ENCODE measurements at places on chromosomes 12 and 14. TPM values are rescaled to one million over a fixed set of nuclear protein-coding genes. Genes with fewer than 3 reads are reported as not detected.

DNA sequence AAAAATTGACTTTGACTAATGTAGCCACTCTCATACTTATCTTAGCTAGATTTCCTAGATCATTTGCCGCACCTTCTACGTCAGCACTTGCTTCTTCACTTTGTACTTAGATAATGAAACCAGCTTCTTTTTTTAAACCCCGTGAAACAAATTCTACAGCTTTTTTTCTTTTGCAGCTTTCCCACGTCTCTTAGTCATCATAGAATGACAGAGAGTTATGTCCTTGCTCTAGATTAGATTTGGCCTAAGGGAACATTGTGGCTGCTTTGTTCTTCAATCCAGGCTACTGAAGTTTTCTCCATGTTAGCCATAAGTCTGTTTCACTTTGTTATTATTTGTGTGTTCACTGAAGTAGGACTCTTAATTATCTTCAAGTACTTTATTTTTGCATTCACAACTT is 94.9 kb downstream of the SLCO1A2 start:
- DNase-seq: no peak
- H3K4me1 ChIP-seq: no peaks in the 10 kb centered on the region
- H3K27me3 ChIP-seq: no peaks in the 10 kb centered on the region

DNA sequence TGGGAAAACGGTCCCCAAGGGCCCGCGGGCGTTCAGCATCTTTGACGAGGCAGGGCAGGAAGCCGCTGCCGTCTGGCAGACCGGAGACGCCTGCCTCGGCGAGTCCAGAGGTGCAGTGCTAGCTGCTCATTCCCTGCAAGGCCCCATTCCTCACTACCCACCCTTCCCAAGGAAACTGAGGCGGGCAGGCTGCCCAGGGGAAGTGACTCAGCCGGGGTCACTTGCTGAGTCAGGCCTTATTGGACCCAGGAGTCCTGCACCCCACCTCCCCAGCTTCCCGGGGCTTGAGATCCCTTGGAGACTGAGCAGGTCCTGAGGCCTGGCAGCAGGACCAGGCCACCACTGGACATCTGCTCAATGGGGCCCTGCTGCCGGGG is 3.7 kb downstream of the SH2B3 start:
- no peak overlapping the region for H3K27ac ChIP-seq
- H3K36me3 ChIP-seq: peaks cover 31% of the 10 kb centered on the region
- no peak for DNase-seq
- peaks cover 58% of the 10 kb centered on the region for H3K4me1 ChIP-seq
- peaks cover 27% of the 10 kb centered on the region for H3K27me3 ChIP-seq

- no peaks in the 10 kb centered on the region for H3K4me1 ChIP-seq
- DNase-seq: no peak
- no peak overlapping the region for H3K27ac ChIP-seq
- no peak overlapping the region for H3K4me3 ChIP-seq
Observed at GRCh38 chr14:44732144-44732543, 225.1 kb upstream of the FSCB start.

DNA sequence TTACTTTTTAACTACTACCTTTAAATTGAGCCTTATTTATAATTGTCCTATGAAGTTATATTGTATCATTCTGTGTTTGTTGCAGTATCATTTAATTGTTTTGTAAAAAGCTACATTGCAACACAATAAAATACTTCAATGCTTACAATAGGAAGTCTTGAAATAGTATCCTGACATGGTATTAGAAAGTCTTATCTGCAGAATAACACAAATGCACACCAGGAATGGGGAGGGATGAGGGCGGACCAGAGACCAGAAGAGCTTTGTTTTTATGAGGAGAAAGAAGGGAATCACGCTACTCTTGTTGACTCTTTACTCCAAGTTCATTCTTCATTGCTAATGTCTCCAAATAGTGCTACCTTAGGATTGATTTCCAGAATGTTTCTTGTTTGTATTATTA is 120.2 kb downstream of the MON2 start:
- peaks cover 3% of the 10 kb centered on the region for H3K4me1 ChIP-seq
- DNase-seq: no peak
- H3K27ac ChIP-seq: peak overlapping the region; percentile 28
- peak overlapping the region; percentile 4 for H3K4me3 ChIP-seq
- no peaks in the 10 kb centered on the region for H3K36me3 ChIP-seq

DNA sequence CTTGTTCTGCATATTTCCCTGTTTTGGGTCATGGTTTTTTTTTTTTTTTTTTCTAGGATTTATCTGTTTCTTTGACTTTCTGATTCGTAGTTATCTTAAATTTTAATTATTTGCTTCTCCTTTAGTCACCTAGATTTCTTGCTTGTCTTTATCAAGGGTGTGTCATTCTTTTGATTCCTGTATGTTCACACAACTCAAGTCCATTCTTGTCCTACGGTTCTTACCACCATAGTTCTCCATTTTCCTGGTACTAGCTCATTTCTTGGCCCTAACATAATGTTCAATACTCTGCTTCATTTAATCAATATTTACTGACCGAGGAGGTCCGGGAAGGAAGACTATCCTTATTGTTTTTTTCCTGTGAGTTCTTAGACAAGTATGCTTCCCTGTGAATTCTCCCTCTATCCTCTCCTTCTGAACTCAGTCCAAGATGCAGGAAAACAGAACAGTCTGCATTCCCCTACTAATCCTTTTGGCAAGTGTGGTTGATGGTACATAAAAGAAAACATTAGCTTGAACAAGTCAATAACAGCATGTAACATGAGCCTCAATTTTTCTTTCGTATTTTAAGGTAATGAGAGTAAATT is 1346.4 kb upstream of the SEL1L start:
- no peak for DNase-seq
- no peaks in the 10 kb centered on the region for H3K27me3 ChIP-seq
- no peak overlapping the region for H3K27ac ChIP-seq
- no peak overlapping the region for H3K4me3 ChIP-seq
- no peaks in the 10 kb centered on the region for H3K4me1 ChIP-seq

DNA sequence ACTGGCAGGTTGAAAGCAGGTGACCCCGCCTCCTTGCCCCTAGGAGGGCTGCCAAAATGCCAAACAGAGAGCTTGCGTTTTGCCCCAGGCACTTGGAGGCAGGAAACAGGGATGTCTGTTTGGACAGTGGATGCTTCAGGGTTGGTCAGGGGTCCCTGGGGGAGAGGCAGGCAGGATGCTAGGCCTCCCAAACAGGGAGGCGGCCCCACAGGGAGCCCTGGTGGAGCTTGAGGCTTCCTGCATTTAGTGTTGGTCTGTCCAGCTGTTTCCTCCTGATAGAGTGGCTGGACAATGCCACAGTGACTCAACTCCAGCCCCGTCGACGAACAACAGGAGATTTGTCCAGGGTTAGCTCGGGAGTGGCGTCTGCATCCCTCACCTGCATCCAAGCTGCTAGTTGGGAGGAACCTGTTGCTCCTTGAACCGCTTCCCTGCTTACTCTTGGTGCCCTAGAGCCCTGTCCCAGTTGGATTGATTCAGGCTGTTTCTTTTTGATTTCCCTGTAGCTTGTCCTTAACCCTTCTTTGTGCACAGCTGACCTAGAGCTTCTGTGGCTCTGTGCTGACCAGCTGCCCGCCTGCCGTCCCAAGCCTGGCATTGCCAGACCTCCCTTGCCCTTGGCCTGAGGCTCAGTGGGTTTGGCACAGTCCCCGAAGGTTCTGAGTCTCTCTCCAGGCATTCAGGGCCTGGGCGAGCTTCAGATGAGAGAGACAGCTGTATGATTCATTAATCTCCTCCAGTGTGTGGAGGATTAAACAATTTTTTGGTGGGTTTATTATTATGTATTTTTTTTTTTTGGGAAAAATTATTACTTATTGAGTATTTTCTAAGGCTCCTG is 45.9 kb downstream of the TSPAN9 start:
- peaks cover 11% of the 10 kb centered on the region for H3K36me3 ChIP-seq
- peaks cover 8% of the 10 kb centered on the region for H3K27me3 ChIP-seq
- peak overlapping the region; percentile 98 for H3K27ac ChIP-seq
- no peak overlapping the region for H3K4me3 ChIP-seq

DNA sequence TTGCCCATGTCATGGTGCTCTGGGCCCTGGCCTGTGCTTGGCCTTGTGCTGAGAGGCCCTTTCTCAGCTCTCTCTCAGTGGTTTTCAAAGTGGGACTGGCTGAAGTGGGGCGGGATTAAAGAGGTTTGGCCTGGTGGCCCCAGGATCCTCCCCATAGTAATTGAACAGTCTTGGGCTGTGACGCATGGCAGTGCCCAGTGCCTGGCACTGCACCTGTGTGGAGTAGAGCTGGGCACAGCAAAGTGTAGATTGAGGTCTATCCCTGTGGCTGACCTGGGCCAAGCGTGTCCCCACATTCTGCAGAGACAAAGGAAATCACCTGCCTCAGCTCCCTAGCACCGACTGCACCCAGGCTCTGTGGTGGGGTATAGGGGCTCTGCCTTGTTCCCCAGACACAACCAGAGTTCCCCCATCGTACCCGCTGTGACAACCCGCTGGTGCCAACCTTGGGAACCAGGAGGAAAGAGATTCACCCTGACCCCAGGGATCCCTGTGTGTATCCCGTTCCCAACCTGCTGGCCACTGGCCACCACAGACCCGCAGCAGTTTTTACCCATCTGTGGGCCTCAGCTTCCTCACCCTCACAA is 9.9 kb upstream of the CYP46A1 start:
- no peak for DNase-seq
- peaks cover 7% of the 10 kb centered on the region for H3K27me3 ChIP-seq
- no peak overlapping the region for H3K27ac ChIP-seq
- H3K4me3 ChIP-seq: no peak overlapping the region

GRCh38 chr12:110931315-110931728 is 10.9 kb upstream of the MYL2 start:
- no peak overlapping the region for H3K4me3 ChIP-seq
- DNase-seq: no peak

GRCh38 chr12:30010071-30011052 is 226.6 kb upstream of the TMTC1 start:
- no peak overlapping the region for H3K4me3 ChIP-seq
- peaks cover 1% of the 10 kb centered on the region for H3K27me3 ChIP-seq
- H3K4me1 ChIP-seq: peaks cover 14% of the 10 kb centered on the region
- no peak for DNase-seq
- no peak overlapping the region for H3K27ac ChIP-seq

- H3K4me3 ChIP-seq: no peak overlapping the region
- H3K36me3 ChIP-seq: peaks cover 6% of the 10 kb centered on the region
- no peak for DNase-seq
- H3K27me3 ChIP-seq: no peaks in the 10 kb centered on the region
- H3K27ac ChIP-seq: no peak overlapping the region
Observed at GRCh38 chr12:10301103-10301502, 6.6 kb upstream of the KLRD1 start.

GRCh38 chr14:104104076-104104901 is 18.8 kb downstream of the ASPG start:
- H3K36me3 ChIP-seq: no peaks in the 10 kb centered on the region
- H3K27me3 ChIP-seq: peaks cover 3% of the 10 kb centered on the region
- no peak for DNase-seq

DNA sequence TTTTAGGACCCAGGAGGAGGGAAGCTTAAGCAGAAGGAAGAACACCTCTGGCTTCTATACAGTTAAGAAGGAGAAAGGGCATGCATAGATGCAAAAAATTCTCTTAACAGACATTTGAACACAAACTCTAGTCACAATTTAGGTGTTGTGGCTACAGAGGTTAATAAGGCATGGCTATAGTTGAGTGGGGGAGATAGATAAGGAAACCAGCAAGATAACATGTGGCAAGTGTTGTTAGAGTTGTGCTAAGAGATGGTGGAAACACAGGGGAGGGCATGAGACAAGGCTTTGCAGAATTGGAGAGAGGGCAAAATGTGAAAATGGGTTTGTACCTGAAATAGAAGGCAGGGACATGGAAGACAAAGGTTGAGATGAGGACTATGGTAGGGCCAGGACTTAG is 88.9 kb downstream of the MSRB3 start:
- H3K36me3 ChIP-seq: no peaks in the 10 kb centered on the region
- H3K27ac ChIP-seq: no peak overlapping the region
- DNase-seq: no peak
- H3K4me3 ChIP-seq: no peak overlapping the region

GRCh38 chr12:103369929-103370328 is 125.8 kb downstream of the C12orf42 start:
- no peaks in the 10 kb centered on the region for H3K4me1 ChIP-seq
- no peaks in the 10 kb centered on the region for H3K27me3 ChIP-seq
- no peaks in the 10 kb centered on the region for H3K36me3 ChIP-seq
- no peak overlapping the region for H3K4me3 ChIP-seq

DNA sequence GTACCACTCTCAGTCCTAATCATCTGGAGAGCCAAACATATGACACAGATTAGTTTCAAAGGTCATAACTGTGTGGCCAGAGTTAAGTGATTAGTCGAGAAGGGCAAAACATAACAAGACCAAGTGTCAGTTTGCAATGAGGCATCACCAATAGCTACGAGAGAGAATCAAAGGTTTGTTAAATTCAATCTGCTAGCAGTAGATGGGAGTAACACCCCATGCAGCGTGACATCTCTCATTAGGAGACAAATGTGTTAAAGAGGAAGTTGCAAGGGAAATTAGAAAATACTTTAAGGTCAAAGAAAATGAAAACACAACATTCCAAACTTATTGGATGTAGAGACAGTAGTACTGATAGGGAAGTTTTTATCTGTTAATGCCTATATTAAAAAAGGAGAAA is 135.7 kb upstream of the SYT10 start:
- H3K4me3 ChIP-seq: no peak overlapping the region
- H3K27ac ChIP-seq: no peak overlapping the region
- H3K27me3 ChIP-seq: no peaks in the 10 kb centered on the region
- no peaks in the 10 kb centered on the region for H3K4me1 ChIP-seq
- DNase-seq: no peak
- no peaks in the 10 kb centered on the region for H3K36me3 ChIP-seq

DNA sequence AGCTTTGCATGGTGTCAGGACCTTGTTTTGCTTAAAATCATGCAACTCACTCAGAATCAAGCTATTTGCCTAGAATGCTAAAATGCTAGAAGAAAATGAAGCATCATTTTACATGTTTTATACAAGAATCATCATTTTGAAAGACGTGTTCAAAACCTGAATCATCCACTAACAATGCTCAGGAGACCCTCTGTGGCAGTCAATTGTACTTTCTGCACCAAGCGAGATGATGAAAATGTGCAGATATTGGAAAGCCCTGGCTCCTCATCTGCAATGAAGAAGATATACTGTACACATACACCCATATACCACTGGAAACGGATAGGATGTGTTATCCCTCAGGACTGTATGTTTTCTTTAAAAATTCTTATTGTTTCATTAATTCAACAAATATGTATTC is 92.7 kb downstream of the DYRK2 start:
- peaks cover 3% of the 10 kb centered on the region for H3K27me3 ChIP-seq
- no peak overlapping the region for H3K4me3 ChIP-seq
- no peak for DNase-seq
- H3K36me3 ChIP-seq: no peaks in the 10 kb centered on the region
- H3K27ac ChIP-seq: no peak overlapping the region

GRCh38 chr14:84825481-84826251 is 704.3 kb upstream of the FLRT2 start:
- peaks cover 7% of the 10 kb centered on the region for H3K4me1 ChIP-seq
- no peak overlapping the region for H3K27ac ChIP-seq
- H3K27me3 ChIP-seq: no peaks in the 10 kb centered on the region
- no peaks in the 10 kb centered on the region for H3K36me3 ChIP-seq
- no peak overlapping the region for H3K4me3 ChIP-seq
- DNase-seq: no peak

GRCh38 chr12:24776861-24777260 is 172.0 kb downstream of the BCAT1 start:
- DNase-seq: no peak
- H3K27ac ChIP-seq: no peak overlapping the region
- no peaks in the 10 kb centered on the region for H3K27me3 ChIP-seq
- H3K4me3 ChIP-seq: no peak overlapping the region
- no peaks in the 10 kb centered on the region for H3K36me3 ChIP-seq

RFX4 gene
- not detected for total RNA-seq

DBX2 gene
- not detected for total RNA-seq

PRPF39 gene
- 47.8 TPM for total RNA-seq

SMCO2 gene
- total RNA-seq: 0.46 TPM

CLEC2A gene
- not detected for total RNA-seq

DAO gene
- total RNA-seq: 0.41 TPM

KLHL33 gene
- total RNA-seq: 0.08 TPM

PRIMA1 gene
- total RNA-seq: 0.08 TPM
